ENCODE measurements at places on chromosomes 13 and 19.

DNA sequence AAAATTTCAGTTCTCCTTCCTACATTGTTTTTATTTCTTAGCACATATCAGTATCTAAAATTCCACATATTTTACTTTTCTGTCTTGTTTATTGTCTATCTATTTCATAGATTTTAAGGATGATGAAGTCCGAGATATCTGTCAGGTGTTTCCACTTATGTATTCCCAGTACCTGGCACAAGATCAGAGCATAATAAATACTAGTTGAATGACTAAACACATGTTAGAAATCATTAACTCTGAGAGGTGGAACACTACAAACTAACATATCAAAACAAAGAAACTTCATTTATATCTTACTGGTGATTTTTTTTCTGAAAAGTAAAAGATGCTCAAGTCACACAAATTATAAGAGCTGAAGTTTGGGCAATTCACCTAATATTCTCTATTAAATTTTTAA is 1208.3 kb downstream of the PCDH9 start:
- DNase-seq: no peak

DNA sequence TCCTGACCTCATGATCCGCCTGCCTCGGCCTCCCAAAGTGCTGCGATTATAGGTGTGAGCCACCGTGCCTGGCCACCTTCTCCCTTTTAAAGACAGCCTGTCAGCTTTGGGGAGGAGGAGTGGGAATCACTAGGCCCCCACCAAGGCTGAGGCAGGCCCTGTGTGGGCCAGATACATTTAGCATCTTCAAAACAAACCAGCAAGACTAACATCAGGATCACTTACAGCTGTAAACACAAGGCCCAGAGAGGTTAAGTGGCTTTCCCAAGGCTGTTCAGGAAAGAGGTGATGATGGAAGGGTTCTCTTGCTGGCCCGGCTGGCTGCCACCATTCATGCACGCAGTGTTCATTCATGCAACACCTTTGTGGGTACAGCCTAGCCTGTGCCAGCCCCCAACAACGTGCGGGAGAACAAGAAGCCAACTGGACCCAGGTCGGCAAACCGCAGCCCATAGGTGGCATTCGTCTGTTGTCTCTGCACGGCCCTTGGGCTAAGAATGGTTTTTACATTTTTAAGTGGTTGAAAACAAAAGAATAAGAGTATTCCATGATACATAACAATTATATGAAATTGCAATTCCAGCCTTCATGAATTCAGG is 23.0 kb downstream of the IER2 start:
- DNase-seq: no peak

GRCh38 chr19:1633269-1633826 is 19.1 kb downstream of the TCF3 start:
- DNase-seq: no peak

DNA sequence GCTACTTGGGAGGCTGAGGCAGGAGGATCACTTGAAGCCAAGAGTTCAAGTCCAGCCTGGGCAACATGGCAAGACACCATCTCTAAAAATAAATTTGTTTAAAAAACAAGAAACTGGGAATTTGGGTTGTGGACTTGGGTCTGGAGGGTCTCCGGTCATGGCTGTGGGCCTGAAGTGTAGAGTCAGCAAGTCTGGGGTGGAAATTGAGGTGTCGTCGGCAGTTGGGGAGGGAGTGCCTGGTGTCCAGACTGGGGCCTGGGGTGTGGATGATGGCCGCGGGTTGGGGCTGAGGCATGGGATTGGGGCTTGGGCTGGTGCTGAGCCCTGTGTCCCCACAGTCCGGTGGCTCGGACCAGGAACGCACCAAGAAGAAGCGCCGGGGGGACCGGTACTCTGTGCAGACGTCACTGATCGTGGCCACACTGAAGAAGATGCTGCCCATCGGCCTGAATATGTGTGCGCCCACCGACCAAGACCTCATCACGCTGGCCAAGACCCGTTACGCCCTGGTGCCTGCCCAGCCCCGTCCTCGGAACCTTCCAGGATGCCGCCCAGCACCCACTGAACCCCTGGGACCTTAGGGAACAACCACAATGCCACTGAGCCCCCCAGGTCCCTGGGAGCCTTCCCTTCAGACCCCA is 91.6 kb downstream of the RYR1 start:
- DNase-seq: no peak

DNA sequence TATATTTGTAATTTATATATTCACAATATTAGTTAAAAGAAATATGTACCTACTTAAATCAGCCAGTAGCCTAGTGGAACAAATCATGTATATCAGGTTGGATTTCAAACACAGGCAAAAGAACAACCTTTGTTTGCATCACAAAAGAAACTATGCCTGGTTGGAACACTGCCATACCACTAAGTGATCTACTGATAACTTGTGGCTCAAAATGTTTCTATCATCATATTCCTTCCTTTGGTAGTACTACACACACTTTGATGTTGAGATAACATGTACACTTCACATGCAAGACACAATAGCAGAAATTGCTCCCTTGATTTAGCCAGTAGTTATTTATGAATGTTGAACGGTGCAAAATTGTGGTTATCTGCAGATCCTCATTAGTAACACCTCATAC is 146.0 kb upstream of the GPC6 start:
- no peak for DNase-seq

GRCh38 chr19:46959894-46960556 is 59.6 kb upstream of the NPAS1 start:
- DNase-seq: no peak

DNA sequence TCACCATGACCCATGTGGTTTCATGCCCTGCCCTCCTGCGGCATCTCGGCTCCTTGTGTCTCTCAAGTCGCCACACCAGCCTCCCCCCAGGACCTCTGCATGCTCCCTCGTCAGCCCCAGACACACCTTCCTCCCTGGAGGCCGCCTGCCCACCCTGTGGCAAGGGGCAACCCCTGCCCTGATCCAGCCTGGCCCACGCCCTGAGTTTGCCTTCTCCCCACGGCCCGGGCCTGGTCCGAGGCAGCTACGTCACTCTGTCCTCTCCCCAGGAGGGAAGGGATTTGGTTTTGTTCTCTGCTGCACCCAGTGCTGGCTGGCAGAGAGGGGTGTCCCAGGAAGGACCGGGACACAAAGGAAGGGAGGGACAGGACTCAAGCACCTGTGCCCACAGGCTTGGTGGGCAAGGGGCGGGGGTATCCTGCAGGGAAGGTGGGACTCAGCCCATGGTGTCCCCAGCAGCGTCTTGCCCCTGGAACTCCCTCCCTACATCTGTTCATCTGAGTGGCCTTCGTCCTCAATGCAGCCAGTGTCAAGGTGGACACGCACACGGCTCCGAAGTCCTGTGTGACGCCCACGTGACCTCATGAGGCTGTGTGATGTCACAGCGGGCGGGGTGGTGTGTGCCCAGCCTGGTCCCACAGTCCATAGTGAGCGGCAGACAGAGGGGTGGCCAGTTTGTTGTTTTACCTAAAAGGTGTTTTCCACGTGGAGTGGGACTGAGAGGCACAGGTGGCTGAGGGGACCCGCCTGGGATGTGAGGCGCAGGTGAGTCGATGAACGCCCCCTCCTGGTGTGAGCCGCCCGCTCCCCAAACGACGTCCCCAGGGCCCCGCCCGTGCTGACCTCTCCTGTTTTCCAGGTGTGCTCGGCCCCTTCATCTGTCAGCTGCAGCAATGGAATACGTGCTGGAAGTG is at the start of gene TEX29:
Gene TEX29, plus strand, starts transcription at position 645 of the 914 bp plus-strand sequence. Its CDS starts 249 bp downstream, at position 894.
- DNase-seq: no peak

DNA sequence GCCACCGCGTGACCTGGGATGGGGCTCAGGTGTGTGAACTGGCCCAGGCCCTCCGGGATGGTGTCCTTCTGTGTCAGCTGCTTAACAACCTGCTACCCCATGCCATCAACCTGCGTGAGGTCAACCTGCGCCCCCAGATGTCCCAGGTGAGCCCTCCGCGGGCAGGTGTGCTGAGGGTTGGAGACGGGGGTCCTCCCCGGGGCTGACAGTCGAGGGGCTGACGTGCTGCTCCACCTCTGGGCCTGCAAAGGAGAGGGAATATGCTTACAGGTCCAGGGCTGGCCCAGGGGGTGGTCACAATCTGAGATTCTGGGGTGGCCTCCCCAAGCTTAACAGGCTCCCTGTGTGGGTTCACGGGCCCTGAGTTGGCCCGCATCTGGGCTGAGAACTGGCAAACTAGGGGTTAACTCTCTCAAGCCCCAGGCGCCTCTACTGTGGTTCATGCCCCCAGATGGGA is 386 bp downstream of the VAV1 start:
- no peak for DNase-seq

DNA sequence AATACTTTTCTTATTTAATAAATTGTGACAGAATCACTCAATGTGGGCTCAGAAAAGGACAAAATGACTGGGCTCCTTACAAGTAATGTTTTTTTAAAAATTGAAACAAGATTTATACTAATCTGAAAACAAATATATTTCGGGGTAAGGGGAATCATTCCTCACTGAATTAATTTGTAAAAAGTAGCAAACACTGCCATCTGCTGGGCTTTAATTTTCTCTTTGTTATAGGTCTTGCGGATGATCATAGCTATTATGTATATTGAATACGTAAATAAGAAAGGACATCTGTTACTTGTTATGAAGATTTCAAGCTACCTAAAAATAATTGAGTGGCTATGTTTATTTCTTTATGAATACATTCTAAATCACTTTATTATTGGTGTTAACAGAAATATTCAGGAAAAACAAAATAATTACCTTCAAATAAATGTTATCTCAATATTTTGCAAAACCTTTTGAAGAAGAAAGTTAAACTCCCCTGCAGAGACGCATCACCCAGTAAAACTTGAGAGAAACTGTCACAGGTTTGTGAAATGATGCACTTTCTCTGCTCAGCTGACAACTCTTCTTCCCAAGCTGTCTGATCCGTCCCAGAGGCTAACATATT is 17.8 kb upstream of the ENOX1 start:
- no peak for DNase-seq

DNA sequence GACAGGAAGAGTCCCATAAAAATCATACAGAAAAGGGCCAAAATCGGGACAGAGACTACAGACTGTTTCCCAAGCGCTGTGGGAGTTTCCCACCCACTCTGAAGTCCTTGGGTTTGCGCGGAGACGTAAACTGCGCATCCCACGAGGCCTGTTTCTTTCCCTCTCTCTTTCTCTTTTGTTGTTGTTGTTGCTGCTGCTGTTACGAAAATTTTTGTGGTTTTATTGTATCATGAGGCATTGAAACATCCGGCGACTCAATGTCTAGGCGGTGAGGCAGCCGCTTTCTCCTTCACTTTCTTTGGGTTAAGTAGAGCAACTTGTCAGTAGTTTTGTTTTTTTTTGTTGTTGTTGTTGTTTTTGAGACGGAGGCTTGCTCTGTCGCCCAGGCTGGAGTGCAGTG is 1.6 kb upstream of the PPP1R12C start:
- no peak for DNase-seq

DNA sequence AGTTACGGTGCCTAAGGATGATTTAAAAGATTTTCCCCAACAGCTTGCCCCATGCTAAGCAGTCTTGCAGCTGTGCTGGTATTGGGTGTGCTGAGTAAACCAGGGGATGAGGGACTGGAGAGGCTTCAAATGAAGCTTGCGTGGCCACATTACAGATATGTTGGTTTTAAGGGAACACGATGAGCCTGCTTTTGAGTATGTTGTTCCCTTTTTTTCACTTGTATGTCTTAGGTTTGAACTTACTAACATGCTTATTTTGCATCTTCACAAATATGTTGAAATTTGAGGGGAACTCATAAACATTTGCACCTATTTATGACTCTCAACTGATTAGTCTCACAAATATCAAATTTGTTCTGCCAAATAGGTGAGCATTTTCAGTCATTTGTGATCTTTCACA is 2.0 kb upstream of the IL17D start:
- no peak for DNase-seq

- peak; percentile 91 for DNase-seq
Measured at GRCh38 chr19:47507012-47507411, 7.9 kb downstream of the NAPA start.

DNA sequence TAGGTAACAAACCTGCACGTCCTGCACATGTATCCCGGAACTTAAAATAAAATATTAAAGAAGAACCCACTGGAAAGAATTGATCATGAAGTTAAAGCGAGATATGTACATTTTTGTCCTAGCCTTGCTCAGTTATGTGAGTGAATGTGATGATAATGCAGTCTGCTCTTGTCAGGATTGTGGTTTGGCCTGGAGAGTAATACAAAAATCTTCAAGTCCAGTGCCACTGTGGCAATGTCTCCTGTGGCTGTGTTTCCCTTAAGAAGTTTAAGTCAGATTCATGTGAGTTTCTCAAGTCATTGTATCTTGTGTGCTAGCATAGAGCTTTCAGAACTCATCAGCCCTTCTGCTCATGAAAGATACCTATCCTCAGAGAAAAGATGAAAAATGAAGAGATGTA is 18.0 kb upstream of the ITGBL1 start:
- DNase-seq: no peak

- DNase-seq: no peak
Measured at GRCh38 chr13:94325650-94326049, 153.8 kb downstream of the DCT start.

- no peak for DNase-seq
Measured at GRCh38 chr13:44040818-44041100, 161.1 kb downstream of the LACC1 start.

- DNase-seq: peak; percentile 66
Measured at GRCh38 chr13:104571161-104571892, 1505.1 kb upstream of the SLC10A2 start.

DNA sequence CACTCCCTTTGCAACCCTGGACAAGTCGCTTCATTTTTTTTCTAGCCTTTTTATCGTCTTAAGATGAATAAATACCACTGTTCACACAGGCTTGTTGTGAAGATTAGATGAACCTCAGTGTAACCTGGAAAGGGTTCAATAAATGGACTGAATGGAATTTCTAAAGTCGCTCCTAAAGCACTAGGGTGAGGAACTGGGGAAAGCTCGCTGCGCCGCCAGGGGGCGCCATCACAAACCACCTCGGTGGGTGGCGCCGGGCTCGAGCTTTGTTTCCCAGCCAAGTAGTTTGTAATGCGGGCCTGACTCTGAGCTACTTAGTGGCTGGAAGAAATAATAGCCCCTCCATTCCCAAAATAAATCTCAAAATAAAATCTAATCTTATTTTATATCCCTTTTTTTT is 2.2 kb upstream of the CEACAM6 start:
- no peak for DNase-seq

GRCh38 chr19:38478273-38478971 is 44.9 kb downstream of the RYR1 start:
- no peak for DNase-seq

GRCh38 chr13:65914716-65915115 is 1315.4 kb downstream of the PCDH9 start:
- no peak for DNase-seq

Measured in posterior cingulate gyrus (tissue), 11 donors.